ENCODE measurements at places on chromosomes 6 and 20.

GRCh38 chr6:84908304-84908904, 144.0 kb upstream of the TBX18 start:
- DNase-seq: no peak

GRCh38 chr20:1467355-1468116, 887 bp upstream of the NSFL1C start:
- peak; percentile 96 for DNase-seq

GRCh38 chr6:62328607-62329006, 42.6 kb upstream of the KHDRBS2 start:
- no peak for DNase-seq

DNA sequence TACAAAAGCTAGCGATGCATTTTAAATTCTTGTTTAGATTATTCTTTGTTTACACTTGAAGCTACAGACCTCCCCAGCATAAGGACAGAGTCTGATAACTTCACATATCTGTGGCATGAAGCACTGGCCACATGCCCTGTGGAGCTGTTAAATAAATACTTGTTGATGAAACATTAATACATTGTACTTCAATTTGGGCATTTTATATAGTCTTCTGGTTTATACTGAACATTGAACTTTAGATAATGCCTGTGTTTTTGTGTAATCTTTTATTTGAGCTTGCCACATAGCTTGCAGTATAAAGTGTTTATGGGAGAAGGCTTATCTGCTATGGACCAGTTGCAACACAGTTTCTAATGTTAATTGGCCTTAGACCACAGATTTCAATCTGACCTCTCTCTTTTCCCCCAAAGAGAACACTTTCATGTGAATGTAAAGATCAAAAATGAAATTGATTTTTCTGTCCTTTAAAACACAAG, 48.2 kb downstream of the FRK start:
- no peak for DNase-seq

DNA sequence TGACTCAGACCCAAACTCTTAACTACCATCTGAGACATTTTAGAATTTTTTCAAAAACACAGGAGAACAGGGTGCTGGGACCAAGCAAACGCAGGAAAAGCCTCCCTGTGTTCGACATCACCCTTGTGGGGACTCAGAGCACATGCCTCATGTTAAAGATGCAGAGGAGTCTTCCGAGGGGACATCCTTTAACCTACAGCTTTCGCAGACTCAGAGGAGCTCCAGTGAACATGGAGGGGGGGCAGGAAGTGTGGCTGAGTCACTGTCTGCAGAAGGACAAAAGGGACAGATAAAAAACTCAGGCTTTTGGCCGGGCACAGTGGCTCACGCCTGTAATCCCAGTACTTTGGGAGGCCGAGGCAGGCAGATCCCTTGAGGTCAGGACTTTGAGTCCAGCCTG, 15.1 kb downstream of the BMP7 start:
- no peak for DNase-seq

DNA sequence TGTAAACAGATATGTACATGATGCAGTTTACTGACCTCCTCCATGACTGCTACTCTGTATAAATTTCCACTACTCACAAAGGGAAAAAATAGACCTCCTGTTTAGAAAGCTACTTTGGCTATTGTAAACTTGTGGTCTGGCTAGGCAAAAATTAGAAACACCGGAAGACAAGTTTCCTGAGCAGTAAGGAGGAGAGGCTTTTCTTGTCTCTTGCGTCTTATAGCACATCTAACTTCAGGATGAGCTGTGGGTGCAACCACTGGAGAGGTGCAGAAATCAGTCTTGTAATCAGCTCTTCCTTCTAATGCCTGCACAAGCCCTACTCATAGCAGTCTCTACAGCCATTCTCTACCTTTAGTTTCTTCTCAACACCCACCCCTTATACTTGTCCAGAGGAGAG, 296.5 kb upstream of the SLC35B3 start:
- DNase-seq: peak; percentile 24

DNA sequence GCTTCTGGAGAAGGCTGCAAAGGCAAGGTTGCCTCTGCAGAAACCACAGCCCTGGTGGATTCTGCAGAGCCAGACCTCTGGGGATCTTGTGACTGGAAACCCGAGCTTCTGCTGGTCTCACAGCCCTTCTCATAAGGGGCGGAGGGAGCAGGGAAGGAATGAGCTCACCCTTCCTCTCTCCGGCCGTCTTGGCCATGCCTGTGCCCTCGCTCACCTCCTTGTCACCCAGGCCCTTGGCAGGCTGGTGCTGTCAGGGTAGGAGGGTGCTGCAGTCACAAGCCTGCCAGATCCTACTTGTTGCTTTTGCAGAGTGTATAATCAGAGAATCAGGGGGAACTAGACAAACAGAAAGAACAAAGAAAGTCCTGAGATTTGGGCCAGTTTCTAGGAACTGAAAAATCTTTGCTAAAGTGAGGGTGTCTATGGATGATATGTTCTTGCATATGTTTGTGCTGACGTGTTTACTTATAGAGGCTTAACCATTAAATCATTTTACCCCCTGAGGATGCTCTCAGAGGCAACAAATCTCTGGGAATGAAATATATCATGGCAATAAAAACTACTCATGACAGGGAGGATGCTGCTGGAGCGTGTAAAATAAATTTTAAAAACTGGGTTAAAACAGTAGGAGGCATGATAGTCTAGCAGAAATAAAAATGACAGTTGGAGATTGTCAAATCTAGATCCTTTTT, 244.9 kb upstream of the SOX4 start:
- peak; percentile 29 for DNase-seq

GRCh38 chr6:18053078-18053477, 65.6 kb upstream of the KIF13A start:
- DNase-seq: no peak

DNA sequence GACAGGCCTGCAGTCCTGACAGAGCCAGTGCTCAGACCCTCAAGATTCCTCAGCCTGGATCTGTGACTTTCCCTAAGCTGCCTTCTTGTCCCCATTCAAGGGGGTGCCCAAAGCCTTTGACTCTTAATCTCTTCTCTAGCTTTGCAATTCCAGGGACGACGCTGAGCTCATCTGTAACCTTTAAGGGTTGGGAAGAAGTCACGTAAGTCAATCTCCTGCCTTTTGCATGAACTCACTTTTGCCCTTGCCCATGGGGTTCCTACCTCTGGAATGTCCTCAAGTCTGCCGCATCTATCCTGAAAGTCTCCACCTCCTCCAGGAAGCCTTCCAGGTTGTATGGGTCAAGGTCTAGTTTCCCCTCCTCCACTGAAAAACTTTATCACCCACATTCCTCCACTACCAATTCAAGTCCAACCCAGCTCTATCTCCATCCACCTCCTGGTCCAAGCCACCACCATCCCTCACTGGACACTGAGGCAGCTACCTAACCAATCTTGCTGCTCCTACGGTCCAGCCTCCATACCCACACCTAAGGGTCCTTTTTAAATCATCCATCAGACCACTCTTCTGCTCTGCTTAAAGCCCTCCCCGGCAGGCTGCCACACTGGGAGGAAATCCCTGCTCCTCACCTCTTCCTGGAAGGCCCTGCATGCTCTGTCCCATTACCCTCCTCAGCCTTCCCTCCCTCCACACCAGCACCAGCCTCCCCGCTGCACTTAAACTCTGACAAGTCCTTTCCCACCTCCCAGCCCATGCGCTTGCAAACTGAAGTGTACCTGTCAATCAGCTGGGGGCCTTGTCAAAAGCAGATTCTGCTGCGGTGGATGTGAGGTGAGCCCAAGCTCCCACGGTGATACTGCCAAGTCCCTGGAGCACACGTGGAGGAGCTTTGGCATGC, 29.7 kb downstream of the PREX1 start:
- DNase-seq: no peak

DNA sequence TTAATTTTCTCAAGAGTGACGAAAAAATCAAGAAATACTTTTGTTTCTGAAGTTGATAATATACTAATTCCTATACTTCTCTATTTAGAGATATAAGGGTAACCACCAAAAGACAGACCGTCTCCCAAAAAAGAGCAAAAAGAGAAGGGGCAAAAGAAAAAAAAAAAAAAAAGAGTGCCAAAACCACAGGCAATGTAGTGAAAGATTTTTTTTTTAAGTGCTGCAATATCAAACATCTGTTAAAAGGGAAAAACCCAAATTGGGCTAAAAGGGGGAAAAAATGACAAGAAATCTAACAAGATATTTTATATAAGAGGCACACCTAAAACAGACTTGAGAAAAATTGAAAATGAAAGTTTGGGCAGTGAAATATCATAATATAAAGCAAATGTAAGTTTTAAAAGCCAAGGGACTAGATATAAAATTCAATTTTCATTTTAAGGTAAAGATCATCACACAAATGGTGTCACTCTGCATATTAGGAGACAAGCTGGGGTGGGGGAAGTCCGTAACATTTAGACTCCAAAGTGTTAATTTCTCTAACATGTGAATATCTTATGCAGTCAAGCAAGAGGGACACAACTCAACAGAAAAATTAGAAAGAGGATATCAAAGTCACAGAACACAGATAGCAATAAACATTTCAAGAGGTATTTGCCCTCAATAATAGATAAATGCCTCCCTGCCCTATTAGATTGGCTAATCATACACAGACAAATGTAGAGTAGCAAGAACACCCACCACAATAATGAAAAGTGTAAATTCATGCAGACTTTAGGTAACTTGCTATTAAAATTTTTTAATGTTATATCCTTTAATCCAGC, 9.1 kb downstream of the C6orf52 start:
- peak; percentile 42 for DNase-seq

DNA sequence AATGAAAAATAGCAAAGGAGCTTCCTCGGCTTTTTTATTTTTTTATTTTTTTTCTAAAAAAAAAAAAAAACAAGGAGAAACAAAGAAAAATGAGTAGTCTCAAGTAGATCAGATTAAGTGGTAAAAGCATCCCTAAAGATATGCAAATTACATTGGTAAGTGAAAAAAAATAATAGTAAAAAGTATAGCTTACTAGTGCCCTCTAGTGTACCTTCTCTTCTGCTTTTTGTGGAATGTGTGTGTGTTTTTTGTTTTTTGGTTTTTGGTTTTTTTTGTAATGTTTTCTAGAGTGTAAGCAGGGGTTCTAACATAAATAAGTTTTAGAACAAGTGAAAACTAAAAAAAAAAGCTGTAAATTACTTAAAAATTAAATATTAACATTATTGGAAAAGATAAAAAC, 1062.0 kb downstream of the HACE1 start:
- DNase-seq: no peak

DNA sequence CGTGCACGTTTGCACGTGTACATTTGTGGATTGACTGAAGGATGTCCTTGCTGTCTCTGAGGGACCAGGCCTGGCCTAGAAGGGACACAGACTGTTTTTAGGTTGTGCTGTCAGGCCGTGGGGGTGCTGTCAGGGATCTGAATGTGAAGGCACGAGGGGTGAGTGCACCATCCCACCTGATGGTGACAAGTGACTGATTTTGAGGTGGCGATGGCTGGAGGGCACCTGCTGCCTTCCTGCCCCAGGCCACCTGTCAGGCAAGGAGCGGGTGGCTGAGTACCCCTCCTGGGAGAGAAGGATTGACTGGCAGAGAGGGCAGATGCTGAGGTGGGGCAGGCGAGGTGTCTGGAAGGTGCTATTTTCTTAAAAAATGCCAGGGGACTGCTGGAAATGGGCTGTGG, 1.2 kb downstream of the RAB44 start:
- no peak for DNase-seq

DNA sequence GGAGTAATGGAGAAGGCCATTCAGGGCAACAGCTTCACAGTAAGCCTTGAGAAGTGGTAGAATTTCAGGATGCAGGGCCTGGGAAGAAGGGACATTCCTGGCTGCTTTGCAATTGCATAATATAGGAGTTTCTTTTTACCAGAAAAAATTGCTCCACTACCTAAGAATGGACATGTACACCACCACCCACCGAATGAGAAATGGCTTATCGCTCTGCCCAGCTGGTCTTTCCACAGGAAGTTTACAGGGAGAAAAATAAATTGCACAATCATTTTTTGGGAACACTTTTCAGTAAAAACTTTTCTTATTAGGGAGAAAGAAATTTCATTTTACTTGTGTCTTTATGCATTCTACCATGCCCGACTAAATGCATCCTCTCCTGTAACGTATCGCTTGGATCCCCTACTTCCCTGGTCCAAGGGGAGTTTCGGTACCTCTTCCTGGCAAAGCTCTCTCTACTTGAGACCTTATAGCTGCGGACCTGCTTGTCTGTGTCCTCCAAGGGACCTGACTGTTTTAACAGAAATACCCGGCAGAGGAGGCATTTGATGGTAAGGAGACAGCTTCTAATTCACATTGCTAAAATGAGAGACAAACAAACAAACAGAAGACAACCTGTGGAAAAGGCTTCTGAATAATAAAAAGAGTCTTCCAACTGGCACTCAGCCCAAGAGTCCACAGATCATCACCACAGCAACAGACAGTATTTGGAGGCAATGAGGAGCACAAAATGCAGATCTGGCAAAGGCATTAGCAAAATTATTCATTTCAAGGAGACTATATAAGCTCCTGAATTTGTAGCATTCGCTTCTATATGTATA, 54.2 kb downstream of the MAP3K5 start:
- no peak for DNase-seq

DNA sequence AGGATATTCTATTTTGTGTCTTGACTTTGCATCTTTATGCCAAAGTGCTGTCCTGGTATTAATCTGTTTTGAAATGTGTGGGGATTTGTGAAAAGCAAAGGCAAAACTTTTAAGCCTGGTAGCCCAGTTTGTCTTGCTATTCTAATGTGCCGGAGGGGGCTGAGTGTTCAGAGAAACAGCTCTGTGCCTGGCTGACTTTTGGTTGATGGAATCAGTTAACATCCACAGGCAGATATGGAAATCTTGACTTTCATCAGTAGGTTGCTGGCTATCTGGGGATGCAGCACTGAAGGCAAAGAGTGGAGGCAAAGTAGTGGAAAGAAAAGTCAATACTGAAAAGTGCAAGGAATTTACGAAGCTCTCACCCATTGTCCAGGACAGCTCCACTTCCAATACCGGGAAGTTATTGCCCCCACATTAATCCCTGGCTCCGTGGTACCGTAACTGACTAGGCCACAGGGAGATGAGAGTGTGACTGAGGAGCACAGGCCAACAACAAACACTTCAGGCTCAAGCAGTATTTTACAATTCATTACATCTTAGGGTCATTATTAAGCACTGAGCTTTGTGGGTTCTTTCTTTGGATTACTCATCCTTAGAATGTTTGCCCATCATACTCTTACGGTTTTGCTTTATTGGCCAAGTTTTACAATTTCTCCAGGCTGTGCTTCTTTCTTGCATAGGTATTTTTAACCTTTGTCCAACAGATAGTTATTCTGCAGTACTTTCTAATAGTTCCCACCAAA, 164.6 kb downstream of the MTFR2 start:
- no peak for DNase-seq
